ENCODE measurements at places on chromosomes 12 and 14.
A peak's percentile ranks its signal among the peaks of the same experiment; 100 is the strongest.

DNA sequence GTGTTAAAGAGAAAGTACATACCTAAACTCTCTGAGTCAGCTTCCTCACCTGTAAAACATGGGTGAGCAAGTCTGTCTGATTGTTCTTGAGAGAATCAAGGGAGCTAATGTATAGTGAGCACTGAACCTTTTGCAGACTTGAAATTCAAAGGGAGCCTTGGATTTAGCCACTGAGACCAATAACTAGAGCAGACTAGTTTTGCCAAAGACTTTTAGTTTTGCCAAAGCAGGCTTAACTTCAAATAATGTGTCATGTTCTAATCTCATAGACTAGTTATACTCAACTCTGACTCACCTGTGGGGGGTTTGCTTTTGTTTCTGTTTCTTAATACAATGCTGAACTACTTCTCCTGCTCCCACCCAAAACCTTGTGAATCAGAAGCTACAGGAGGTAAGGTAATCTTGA, 123.7 kb downstream of the SLC25A21 start:
- no peak for DNase-seq

DNA sequence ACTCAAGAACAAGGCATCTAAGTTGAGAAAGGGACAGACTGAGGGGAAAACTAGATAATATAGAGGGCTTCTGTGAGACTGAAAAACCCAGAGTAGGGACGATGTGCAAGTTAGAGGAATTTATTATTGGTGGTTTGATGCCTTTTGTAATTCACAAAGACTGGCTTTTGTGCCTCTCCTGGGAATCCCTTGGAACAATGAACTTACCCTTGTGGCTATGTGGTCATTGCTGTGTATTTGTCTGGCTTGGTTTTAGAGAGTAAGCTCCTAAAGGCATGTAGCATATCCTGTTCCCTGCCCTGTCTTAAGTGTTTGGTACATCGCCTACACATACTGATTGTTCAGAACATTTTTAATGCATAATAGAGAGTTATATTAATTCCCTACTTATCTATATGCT, 26.6 kb downstream of the DCN start:
- no peak for DNase-seq

- no peak for DNase-seq
Measured at GRCh38 chr12:109461846-109462756, 15.0 kb downstream of the KCTD10 start.

GRCh38 chr12:76554405-76555230, 5.0 kb downstream of the OSBPL8 start:
- no peak for DNase-seq

- DNase-seq = no peak
Measured at GRCh38 chr12:132268674-132269073, 60.7 kb downstream of the GALNT9 start.

- DNase-seq = no peak
Measured at GRCh38 chr14:68927956-68928675, 51.0 kb downstream of the ACTN1 start.

- DNase-seq = no peak
Measured at GRCh38 chr14:68757618-68758081, 35.2 kb downstream of the ZFP36L1 start.

GRCh38 chr12:26406391-26406790, 211.0 kb downstream of the SSPN start:
- DNase-seq = no peak

- DNase-seq = no peak
Measured at GRCh38 chr14:52911904-52912303, 38.9 kb downstream of the FERMT2 start.

- DNase-seq = no peak
Measured at GRCh38 chr14:23573384-23574015, 5.1 kb downstream of the JPH4 start.

DNA sequence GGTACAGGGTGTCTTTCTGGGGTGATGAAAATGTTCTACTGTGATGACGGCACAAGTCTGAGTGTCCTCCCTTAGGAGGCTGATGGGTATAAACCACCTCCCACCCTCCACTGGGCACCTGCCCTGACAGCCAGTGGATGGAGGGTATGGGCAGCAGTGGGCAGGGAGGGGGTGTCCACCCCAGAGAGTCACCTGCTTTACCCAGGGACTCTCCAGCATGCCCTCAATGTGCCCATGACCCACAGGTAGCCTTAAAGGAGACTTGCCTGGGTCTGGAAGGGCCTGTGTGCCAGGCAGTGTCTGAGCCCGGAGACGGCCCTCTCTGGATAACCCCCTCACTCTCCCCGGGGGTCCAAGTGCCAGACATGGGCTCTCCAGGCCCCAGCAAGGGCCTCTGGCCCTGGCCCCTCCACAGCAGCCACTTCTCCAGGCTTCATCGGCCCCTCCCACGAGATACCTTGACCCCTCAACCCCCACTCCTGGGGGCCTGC, 38.8 kb downstream of the CCNK start:
- no peak for DNase-seq

DNA sequence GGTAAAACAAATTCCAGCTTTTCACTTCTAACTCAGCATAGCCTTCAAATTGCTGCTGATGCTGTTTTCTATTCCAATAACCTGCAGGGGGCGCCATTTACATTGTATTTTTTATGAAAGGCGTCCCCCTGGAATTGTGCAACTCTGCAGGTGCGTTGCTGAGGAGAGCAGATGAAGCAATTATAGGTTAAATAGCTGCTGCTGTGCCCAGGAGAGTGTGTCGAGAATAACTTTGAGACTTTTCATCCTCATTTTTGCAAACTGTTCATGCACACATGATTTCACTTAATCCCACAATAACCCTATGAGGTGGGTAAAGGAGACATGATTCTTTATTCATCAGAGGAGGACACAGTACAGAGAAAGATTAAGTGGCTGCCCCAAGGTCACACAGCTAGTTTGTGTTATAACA, 75.7 kb downstream of the MYRFL start:
- peak; percentile 68 for DNase-seq

DNA sequence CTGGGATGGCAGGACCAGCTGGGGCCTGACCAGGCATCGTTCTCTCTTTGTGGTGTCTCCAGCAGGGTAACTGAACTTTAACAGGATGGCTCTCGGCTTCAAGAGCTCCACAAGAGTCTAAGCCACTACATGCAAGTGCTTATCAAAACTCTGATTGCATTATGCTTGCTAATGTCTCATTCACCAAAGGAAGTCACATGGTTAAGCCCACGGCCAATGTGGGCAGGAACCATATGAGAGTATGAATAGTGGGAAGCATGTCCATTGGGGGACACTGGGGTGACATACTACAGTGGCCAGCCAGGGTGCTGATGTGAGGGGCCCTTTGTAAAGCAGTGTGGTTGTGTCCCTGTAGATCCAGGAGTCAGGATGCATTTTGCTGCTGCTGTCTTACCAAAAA, 35.0 kb upstream of the KCNA5 start:
- no peak for DNase-seq

GRCh38 chr12:124517260-124518050, 50.0 kb downstream of the NCOR2 start:
- DNase-seq = no peak

GRCh38 chr14:101965770-101966722, 1.7 kb downstream of the DYNC1H1 start:
- DNase-seq = no peak

GRCh38 chr12:116489116-116489515, 70.1 kb upstream of the MAP1LC3B2 start:
- no peak for DNase-seq

GRCh38 chr12:120220838-120221575, 20.1 kb upstream of the RPLP0 start:
- no peak for DNase-seq

DNA sequence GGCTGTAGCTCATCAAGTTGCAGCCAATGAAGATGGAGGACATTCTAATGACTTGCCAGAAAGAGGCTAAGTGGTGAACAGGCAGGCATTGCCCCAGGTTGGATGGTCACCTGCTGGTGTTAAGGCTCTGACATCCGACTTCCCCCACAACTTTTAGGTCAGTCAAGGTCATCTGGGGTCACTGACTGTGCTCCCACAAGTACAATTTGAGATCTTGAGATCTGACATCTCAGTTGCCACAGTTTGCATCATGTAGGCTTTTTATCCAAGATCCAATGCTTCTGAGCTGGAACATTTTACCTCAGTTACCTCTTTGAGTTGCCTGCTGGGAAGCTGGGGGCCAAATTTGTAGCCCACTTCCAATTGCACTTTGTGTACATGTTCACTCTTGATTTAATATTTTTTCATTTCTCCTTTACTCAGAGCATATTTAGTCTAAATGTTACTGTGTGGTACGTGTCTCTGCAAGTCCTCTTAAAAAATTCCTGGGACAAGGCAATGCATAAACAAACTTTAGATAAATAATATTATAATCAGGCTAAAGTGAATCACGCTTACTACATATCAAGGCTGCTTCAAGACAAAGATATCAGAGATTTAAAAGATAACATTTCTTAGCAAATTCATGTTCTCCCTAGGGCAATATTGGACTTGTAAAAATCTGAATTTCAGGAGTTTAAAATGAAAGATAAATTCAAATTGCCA, 61.4 kb downstream of the SEL1L start:
- no peak for DNase-seq

DNA sequence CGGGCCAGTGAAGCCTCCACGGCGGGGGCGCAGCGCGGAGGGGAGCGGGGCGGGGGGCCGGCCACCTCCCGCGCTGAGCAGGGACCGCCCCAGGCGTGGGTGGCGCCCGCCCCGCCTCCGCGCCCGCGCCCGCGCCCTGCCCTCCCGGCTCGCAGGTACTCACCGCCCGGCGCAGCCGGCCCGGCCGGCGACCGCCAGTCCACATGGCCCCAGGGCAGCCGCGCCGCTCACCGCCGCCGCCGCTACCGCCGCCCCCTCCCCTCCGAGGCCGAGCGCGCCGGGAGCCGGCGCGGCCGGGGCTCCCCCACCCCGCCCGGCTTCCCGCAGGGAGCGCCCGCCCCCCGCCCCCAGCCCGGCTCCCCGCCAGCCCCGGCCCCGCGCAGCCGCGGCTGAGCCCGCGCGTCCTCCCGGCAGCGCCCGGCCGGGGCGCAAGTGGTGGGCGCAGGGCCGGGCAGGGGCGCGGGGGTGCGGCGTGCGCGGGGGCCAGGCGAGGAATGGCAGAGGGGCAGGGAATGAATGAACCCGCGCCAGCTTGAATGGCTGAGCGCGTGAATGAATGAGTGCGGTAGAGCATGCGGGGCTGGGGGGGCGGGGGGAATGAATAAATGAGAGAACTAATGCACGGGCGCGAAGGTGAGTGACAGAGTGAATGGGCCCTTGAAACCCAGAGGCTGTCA, at the start of gene BEGAIN:
Gene BEGAIN (minus strand): TSS at position 332 of the 677 bp plus-strand sequence. CDS start 127 bp downstream, at position 205.
- no peak for DNase-seq

DNA sequence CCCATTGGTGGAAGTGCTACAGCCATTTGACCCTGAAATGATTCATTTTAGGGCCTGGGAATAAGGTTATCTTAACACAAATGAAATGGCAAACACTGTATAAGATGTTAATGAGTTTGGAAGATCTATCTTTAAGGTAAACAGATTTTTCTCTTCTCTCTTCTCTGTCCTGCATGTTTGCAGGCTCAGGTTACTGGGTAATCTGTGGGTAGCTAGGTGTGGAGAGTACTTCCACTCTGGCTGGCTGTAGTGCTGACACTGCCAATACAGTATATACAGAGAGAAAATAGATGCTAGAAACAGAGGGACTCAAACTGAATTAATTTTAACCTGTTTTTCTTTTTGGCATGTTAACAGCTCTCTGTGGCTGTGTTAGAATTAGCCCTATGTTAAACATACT, 84.6 kb downstream of the SLC38A6 start:
- DNase-seq = no peak

GRCh38 chr14:55881577-55882241, 236.5 kb upstream of the PELI2 start:
- DNase-seq = no peak

- no peak for DNase-seq
Measured at GRCh38 chr12:50182461-50182860, 15.3 kb upstream of the CERS5 start.

- DNase-seq = no peak
Measured at GRCh38 chr14:85010186-85010585, 519.8 kb upstream of the FLRT2 start.

GRCh38 chr12:111435661-111436201, 30.0 kb downstream of the SH2B3 start:
- peak; percentile 64 for DNase-seq

DNA sequence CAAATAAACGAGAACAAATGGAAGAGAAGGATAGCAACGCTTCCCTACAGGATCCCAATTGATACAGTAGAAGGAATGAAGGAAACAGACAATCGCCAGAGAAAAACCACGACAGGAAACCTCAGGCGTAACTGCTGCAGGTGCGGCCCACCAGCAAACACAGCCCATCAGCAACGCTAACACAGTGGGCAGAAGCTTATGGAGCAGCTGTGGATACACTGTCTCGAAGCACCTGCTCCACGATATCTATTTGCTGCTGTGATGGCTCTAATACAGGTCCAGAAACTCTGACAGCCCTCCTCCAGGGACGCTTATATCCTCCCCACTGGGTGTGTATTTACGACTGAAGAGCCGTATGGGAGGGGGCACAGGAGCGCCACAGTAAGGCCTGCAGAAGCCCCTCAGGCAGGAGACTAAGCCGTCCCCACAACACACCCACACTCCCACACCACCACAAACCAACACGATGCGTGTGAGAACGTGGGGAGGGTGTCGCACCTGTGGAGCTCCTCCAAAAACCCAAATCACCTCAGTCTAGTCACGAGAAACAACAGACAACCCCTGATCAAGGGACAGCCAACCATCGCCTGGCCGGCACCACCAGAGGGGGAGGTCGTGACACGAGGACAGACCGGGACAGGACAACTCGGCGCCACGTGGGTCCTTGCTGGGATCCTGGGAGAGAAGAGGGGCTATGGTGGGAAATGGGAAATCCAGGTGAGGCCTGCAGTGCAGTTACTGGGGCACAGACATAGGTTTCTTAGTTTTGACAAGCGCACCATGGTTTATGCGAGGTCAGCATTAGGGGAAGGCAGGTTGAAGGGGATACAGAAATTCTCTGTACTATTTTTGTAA, 24.0 kb downstream of the POLE start:
- DNase-seq = no peak

DNA sequence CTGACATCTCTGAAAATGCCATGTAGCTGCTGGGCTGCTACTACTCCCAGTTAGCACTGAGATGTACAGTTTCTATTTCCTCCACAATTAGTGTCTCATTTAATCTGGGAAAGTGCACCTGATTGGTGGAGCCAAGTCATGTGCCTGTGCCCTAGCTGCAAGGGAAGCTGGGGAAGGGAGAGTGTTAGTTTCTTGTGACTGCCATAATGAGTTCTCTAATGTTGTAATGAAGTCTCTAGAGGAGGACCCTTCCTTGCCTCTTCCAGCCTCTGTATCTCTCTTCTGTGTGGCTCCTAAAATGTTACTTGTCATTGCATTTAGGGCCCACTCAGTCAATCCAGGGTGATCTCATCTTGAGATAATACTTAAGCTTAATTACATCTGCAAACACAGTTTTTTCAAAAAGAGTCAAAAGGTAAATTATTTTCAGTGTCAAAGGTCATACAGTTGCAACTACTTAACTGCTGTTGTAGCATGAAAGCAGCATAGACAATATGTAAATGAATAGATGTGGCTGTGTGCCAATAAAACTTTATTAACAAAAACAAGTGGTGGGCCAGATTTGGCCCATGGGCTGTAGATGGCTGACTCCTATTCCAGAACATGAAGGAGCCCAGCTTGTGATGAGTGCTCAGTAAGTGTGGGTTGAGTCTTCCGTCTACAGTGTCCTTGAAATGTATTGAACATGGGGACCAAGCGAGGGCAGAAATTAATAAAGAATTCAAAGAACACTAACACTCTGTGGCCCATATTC, 137.2 kb upstream of the MAP1LC3B2 start:
- DNase-seq = no peak
